IMR-90 (cell line): ENCODE measurements at places on chromosomes 4 and X. TPM values are rescaled to one million over a fixed set of nuclear protein-coding genes. Genes with fewer than 3 reads are reported as not detected.
A peak's percentile ranks its signal among the peaks of the same experiment; 100 is the strongest.

DCAF4L1 gene
- total RNA-seq: under 0.01 and 0.18 TPM in 2 replicates

GRCh38 chrX:96147681-96148080 lies 537.0 kb upstream of the DIAPH2 start:
- no peak for DNase-seq

CYSLTR1 gene
- total RNA-seq: not detected in 2 replicates

BMP3 gene
- under 0.01 TPM in 2 replicates for total RNA-seq

ABCG2 gene
- 1.1 and 1.4 TPM in 2 replicates for total RNA-seq

CNKSR2 gene
- total RNA-seq: 0.56 and 0.90 TPM in 2 replicates

DNA sequence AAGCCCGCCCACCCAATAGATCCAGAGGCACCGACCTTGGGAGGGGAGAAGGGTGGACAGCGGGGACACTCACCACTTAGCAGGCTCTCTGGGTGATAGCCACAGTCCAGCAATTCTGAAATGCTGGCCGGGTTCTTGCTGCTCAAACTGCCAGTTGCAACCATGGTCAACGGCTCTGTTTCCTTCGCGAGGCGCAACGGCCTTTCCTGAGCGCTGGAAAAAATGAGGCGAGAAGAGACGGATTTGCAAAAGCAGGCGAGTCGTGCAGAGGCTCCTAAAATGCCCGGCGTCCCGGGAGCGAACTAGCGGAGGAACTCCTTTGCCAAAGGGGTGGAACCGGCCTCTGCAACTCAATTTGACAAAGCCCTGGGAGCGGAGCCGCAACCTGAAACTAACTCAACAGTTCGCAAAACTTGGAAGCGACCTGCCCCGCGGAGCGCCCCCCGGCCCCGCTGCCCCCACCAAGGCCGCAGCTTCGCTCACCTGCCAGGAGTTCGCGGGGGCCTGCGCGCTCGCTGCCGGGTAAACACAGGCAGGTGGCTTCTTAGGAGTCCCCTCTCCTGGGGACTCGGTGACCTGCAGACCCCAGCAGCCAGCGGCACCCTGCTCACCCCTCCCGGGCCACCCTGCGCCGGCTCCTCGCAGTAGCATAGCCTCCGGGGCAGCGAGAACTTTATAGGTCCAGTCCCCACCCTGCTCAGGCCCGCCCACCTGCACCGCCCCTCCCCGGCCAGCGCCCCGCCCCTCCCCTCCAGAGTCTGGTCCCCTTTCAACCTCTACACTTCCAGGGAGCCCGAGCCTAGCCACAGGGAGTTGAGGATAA lies at the start of gene DDIT4L:
TSS of gene DDIT4L (minus strand) at position 649 of the 823 bp plus-strand sequence. CDS start at position 164, 485 bp downstream.
- DNase-seq: peak; percentile 37

PNMA6A gene
- 0.18 and 0.28 TPM in 2 replicates for total RNA-seq

DNA sequence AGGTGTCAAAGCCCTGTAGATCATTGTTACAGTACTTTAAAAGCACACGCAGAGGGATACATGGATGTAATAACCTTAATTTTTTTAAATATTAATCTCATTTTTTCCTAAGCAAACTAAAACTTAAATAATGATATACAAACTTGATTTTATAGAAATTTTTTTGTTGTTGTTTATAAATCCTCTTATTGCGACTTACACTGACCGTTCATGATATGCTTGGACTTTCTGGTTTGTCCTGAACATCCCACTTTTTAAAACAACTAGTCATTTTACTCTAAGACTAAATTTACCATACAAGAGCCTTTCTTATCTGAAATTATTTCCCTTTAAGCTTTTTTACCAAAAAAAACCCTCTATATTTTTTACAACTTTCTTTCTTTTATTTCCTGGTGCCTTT lies 2106.0 kb downstream of the PCDH7 start:
- no peak for DNase-seq

BEX5 gene
- not detected in 2 replicates for total RNA-seq

DNA sequence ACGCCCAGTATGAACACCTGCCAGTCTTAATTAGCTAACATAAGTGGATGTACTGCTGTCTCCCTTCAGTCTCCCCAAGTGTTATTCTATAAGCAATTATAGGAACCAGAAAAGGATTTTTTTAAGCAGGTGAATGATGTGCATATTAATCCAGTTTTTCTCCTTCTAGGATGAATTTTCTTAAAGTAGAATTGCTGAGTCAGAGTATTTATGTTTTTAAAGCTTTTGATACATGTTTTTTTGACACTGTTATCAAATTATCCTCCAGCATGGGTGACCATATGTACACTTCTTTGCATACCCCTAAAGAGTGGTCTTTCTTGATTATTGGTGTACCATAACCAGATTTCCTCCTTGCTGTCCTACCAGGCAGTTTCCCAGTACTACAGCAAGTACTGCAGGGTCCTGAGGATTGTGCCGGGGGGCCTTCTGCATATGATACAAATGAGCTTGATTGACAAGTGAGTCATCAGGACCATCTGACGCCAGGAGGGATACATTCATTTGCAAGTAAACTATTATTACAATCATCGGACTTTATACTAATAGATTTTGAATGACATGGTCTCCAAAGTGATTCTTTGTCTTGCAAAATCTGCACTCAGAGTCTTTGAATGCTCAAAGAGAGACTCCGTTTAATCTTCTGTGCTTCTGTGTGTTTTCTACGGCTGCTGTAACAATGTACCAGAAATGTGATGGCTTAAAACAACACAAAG lies 10.7 kb upstream of the PCYT1B start:
- no peak for DNase-seq
